ENCODE measurements at places on chromosomes 1 and 21. TPM values are rescaled to one million over a fixed set of nuclear protein-coding genes. Genes with fewer than 3 reads are reported as not detected.

DNA sequence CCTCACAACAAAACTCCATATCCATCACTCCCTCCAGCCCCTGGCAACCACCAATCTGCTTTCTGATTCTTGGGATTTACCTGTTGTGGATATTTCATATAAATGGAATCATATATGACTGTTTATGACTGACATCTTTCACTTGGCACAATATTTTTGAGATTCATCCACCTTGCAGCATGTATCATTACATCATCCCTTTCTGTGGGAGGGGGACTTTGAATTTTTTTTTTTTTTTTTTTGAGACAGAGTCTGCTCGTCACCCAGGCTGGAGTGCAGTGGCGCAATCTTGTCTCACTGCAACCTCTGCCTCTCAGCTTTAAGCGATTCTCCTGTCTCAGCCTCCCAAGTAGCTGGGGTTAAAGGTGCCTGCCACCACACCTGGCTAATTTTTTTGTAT is 128.2 kb downstream of the ITSN1 start:
- no peak for DNase-seq

GRCh38 chr1:234621657-234622335 is 11.8 kb upstream of the IRF2BP2 start:
- no peak for DNase-seq

DNA sequence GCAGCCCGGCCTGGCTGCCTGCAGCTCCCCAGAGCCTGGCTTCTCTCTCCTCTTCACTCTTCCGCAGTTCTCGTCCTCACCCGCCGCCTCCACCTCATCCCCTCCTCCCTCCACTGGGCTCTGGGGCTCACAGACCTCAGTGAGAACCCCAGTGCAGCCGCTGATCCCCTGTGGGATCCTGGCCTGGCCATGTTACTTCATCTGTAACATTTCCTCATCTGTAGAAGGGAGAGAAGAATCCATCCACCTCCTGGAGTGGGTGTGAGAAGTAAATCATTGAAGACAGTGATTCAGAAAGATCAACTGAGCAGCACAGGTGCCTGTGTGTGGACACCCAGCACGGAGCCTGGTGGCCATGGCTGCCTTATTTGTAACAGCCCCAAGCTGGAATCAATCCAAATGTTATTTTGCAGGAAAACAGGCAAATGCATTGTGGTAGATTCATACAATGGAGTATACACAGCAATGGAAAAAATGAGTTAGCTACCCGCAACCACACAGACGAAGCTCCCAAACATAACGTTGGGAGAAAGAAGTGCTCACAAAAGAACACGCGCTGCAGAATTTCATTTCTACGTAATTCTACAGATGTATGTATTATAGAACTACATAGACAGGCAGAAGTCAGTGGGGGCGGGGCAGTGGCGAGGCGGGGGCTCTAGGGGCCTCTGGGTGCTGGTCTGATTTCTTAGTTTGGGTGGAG is 8.7 kb downstream of the LAPTM5 start:
- DNase-seq, result no peak

GRCh38 chr1:220962031-220962751 is 82.9 kb downstream of the HLX start:
- no peak for DNase-seq

GRCh38 chr1:92536980-92537884 is 50.5 kb upstream of the GFI1 start:
- DNase-seq, result no peak

- DNase-seq, result no peak
These were observed 4.2 kb upstream of the AQP10 start for GRCh38 chr1:154316704-154317103.

GRCh38 chr1:225950905-225951497 is 10.0 kb upstream of the LEFTY2 start:
- no peak for DNase-seq

DNA sequence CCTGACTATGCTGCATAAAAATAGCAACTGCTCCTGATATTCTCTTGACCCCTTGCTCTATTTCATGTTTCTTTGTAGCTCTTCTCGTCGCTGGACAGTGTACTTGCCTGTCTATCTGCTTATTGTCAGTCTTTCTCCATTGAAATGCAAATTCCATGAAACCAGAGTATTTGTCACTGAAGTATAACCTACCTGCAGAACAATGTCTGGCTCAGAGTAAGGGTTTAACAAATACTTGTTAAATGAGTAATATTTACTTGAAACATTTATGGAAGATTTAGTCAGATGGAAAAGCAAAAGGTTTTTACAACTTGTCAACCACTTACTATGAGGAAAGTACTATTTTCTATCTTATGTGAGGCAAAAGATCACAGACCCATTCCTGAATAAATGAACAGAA is 19.9 kb upstream of the ERICH3 start:
- DNase-seq, result no peak

- no peak for DNase-seq
These were observed 3.3 kb downstream of the CHRM3 start for GRCh38 chr1:239389703-239390102.

- peak; percentile 69 for DNase-seq
These were observed 10.9 kb upstream of the C4BPB start for GRCh38 chr1:207077470-207078377.

DNA sequence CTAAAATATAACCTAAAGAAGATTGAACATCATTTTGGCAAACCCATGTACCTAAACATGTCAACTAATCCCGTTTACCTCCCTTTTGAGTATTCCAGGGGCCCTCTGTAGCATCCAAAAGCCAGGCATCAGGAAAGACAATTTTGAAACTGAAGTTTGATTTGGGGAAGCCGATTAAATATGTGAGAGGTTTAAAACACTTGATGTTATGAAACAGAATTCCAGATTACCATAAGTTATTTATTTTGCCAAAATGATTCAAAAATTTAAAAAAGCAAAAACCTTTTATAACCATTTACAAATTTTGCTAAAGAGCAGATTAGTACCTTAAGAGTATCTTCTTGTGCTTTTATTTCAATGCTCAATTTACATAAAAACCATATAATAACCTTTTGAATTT is 23.3 kb downstream of the ZNF648 start:
- DNase-seq, result no peak

GRCh38 chr21:37509802-37510393 is 143.3 kb downstream of the DYRK1A start:
- no peak for DNase-seq

GRCh38 chr1:182629080-182629479 is 24.9 kb upstream of the RGS16 start:
- no peak for DNase-seq

DNA sequence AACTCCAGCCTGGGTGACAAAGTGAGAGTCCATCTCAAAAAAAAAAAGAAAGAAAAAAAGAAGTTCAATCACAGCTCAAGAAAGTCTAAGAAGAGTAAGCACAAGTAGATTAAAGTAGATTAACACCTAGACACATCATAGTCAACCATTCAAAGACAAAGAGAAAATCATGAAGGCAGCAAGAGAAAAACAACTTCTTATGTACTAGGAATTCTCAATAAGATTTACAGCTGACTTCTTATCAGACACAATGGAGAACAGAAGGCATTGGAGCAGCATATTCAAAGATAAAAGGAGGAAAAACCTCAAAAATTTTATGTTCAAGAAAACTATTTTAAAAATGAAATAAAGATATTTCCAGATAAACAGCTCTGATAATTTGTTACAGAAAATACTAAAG is 147.3 kb downstream of the LBR start:
- no peak for DNase-seq

- DNase-seq, result no peak
These were observed 12.8 kb downstream of the RGL1 start for GRCh38 chr1:183817576-183818288.

DNA sequence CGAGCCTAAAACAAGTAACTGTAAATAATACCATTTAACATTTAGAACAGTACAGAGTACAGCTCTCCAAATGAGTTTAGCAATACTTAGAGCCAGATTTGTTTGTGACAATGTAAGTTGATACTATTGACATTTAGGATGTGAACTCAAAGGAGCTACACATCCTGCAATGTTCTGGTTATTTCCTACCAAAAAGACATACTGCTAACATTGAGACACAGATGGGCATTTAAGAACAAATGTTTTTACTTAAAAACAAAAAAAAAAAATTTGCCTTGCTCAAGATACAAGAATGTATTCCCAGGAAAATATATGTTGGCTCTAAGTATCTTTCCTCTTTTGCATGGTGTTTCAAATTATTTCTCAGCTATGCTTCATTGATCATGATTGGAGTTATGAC is 1464.8 kb upstream of the PRMT6 start:
- DNase-seq, result no peak

DNA sequence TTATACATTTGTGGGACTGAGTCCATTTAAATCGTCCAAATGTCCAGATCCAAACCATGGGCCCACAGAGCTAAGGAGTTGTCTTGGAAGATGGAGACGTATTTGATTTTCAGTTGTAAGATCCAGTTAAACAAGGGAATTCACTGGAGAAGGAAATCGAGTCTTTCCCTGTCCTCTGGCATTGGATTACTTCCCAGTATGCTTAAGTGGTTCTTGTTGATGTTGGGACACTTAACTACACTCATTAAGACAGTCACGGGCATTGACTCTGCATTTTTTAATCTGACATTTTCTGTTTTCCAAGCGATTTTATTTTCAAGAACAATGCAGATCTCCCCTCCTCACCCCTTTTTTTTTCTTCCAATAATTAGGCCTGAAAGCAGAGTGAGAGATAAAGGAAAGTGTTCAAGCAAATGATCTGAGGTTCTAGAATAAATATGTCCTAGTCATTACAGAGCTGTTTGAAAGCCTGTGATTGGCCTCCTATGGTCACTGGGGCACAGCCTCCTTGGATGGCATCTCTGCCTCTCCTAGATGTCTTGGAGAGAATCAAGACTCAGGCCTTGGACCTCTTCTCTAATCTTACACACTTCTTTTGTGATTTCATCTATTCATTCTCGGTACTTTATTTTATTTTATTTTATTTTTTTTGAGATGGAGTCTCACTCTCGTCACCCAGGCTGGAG is 48.9 kb downstream of the CD247 start:
- DNase-seq, result no peak

GRCh38 chr1:80657044-80657643 is 1143.6 kb upstream of the ADGRL2 start:
- DNase-seq, result no peak

DNA sequence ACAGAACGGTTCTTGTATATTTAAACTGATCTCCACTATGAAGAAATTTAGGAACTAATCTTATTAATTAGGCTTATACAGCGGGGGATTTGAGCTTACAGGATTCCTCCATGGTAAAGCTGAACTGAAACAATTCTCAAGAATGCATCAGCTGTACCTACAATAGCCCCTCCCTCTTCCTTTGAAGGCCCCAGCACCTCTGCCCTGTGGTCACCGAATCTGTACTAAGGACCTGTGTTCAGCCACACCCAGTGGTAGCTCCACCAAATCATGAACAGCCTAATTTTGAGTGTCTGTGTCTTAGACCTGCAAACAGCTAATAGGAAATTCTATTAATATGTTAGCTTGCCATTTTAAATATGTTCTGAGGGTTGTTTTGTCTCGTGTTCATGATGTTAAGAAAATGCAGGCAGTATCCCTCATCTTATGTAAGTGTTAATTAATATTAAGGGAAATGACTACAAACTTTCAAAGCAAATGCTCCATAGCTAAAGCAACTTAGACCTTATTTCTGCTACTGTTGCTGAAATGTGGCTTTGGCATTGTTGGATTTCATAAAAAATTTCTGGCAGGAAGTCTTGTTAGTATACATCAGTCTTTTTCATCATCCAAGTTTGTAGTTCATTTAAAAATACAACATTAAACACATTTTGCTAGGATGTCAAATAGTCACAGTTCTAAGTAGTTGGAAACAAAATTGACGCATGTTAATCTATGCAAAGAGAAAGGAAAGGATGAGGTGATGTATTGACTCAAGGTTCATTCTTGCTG is 147.2 kb downstream of the NR5A2 start:
- DNase-seq, result no peak

- peak; percentile 56 for DNase-seq
These were observed 37.3 kb downstream of the RGL1 start for GRCh38 chr1:183841950-183842794.

DNA sequence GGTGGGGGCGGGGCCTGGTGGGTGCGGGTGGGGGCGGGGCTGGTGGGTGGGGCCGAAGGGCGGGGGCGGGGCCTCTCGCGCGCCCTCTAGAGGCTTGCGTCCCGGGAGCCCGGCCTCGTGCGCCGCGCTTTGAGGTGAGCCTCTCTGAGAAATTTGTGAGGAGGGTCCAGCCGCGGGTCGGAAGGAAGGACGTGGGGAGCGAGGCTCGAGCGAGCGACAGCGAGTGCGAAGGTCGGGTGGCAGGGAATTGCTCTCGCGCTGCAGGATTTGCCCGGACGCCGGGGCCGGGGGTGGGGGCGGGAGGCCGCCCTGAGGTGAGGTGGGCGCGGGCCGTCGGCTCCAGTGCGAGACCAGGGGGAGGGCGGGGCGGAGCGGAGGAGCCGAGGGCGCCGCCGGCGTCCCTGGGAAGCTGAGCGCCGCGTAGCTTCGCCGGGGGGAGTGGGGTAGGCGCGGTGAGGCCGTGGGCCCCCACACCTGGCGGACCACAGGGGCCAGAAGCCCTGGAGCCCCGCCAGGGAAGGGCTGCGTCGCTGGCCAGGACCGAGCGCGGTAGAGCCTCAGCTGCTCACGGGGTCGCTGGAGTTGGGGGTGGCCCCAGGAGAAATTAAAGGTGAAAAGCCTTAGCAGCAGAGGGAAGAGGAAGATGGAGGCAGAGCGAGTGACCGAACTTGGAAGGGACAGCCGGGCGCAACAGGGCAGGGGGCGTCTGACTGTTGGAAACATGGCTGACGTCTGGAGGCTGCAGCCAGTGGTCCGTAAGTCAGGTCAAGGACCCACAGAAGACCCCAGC is 754 bp upstream of the LSS start:
- DNase-seq, result no peak

DNA sequence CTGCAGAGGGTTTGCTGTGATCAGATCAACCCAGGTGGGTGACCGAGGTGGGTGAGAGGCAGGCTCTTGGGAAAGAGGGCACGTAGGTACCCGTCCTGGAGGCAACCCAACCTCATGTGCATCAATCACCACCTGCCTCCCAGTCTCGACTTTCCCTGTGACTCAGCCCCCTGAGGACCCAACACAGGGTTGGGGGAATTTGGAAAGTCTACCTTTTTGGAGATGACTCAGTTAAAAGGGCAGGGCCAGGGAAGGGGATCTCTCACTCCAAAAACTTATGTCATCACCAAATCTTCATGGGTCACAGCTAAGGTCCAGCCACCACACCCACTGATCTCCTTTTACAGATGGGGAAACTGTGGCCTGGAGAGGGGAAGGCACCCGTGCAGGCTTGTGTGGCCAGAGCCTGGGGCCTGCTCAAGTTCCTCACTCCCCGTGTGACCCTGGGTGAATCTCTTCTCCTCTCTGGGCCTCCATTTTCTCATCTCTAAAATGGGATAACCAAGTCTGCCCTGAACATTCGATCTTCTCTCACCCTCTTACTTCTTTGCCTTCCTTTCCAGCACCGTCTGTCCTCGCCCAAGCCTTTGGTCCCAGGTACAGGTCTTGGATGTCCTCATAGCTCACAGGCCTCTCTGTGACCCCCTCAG is 34.6 kb upstream of the WNT4 start:
- no peak for DNase-seq

Gene PRAMEF6
- not detected for polyA plus RNA-seq

Gene TRMT1L
- polyA plus RNA-seq, result 21.9 TPM

Gene RAB42
- 2.7 TPM for polyA plus RNA-seq

Gene ERO1B
- 13.9 TPM for polyA plus RNA-seq

Gene B3GALT5
- polyA plus RNA-seq, result 1.5 TPM

Gene CHIA
- not detected for polyA plus RNA-seq

Gene PGLYRP4
- not detected for polyA plus RNA-seq

Gene RNF207
- polyA plus RNA-seq, result 27.9 TPM

Gene ADCY10
- 0.55 TPM for polyA plus RNA-seq

Measured in left renal pelvis (tissue), 4 donors.